ENCODE measurements at places on chromosomes 12 and 14.

DNA sequence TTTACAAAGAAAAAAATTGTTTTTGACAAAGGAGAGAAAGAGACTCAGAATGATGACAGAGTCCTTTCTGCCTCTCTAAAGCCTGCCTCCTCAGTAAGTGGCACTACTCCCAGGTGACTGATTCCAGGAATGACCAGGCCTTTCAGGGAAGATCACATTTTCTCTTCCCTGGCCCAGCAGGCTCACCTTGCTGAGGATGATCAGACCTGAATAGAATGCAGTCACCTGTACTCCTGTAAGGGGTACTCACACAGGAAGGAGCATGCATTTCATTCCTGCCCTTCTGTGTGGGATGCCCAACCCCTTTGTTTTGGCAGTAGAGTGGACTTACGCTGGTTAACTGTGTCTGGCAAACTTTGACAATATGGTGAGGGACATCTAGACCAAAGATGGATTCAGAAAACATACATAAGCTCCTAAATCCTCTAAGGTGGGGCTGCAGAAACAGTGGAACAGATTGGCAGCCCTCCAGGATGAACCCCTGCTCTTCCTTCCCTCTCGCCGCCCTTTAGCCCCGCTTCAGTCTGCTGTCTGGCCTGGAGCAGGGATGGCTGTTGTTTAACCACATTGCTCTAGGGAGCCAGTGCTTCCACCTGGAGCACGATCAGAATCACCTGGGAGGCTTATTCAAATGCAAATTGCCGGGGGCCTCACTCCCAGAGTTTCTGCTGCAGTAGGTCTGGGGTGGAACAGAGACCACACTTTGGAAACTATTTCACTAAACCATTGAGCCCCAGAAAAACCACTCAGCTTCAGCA is 29.8 kb downstream of the ERG28 start:
- DNase-seq = no peak

DNA sequence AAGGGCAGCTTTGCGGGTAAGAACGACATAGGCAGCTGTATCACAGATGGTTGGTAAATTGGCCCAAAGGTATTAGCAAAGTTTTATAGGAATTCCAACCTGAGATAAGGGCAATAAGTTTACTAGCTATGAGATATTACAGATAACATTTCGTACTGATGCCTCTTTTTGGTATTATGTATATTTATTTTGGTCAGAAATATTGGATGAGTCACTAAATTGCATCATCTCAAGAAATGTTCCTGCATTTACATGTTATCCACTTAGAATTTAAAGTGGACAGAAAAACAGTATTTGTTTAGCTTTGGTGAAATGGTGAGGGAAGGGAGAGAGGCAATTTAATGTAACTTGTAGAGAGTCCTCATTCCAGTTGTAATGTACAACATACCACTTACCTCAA is 65.1 kb upstream of the PZP start:
- no peak for DNase-seq

DNA sequence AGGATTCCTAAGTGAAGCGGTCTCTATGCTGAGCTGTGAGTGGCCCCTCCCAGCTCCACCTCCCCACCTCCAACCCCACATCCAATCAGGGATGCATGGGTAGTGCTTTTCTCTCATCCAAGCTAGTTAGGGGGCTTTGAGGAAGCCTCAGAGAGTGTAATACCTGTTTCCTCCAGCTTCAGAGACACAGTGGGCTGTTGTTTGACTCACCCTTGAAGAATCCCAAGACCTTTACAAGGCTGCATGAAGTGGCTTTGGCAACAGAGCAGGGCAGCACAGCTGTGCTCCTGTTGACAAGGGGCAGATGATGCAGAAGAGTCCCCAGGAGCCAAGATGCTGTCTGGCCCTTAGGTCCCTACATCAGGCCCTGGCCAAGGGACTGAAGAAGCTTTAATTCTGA is 27.1 kb upstream of the CLMN start:
- DNase-seq = no peak

GRCh38 chr12:109961201-109961600 is 35.0 kb downstream of the GIT2 start:
- DNase-seq = no peak

- no peak for DNase-seq
Observed at GRCh38 chr12:13270817-13271216, 74.3 kb downstream of the EMP1 start.

GRCh38 chr12:79934281-79935020 is 446 bp downstream of the PPP1R12A start:
- DNase-seq = peak; percentile 16

DNA sequence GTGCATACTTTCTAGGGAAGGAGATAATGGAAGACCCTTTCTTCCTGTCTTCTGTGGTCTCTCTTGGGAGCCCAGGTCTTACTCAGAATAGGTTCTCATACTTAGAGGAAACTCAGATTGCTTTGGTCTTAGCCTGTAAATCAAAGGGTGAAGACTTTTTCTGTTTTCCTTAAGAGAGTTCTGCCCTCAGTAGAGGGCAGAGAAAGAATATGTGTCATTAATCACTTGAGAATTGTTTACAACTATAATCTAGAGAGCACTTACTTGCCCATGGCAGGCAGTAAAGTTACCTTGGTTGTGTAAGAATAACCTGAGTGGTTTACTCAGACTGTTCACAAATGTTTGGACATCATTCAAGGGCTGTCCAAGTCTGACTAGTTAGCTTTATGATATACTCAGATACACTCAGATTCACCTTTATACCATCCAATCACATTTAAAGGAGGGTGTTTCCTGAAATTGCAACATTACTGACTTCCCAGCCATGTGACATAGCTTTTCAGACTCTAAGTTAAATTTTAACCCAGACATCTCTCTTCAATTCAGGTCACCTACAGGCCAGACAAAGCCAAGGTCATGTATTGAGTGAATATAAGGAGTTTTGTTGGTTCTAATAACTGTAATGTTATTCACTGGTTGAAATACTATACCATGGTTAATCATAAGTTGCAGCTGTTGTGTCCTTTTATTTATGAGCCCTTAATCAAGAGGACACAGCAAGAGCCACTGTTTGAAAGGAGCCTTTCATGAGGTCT is 372.2 kb downstream of the RAD51B start:
- DNase-seq = no peak

- DNase-seq = no peak
Observed at GRCh38 chr12:30106204-30106965, 322.6 kb upstream of the TMTC1 start.

DNA sequence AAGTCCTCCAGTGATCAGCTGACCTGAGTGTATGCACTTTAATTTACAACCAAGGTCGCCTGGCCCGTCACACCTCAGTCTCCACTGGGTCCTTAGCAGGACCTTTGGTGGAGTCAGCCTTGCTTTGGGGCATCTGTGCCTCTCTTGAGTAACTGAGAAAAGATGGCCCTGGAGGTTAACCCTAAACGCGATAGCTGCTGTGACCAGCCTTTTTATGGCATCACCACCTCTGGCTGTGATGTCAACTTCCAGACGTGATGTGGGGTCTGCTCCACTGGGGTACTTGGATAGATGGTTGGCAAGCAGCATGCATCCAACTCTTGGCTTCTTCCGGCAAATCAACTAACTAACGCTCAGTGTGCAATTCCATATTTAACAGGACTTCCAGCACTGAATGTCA is 122.8 kb upstream of the RTL1 start:
- DNase-seq = no peak

GRCh38 chr12:98955284-98955683 is 310.2 kb downstream of the APAF1 start:
- DNase-seq = no peak

DNA sequence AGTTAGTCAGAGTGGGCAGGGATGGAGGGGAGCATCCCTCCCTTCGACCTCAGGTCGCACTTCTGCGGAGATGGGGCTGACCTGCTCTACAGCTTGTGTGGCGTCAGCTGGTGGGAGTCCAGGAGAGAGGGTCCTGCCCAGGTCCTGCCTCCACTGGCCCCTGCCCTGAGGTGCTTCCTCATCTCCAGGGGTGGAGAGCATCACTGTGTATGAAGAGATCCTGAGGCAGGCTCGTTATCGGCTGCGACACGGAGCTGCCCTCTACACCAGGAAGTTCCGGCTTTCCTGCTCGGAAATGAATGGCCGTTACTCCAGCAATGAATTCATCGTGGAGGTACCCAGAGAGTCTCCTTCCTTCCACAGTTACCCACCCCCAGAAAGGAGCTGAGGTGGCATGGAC is 20.2 kb downstream of the CLSTN3 start:
- no peak for DNase-seq

DNA sequence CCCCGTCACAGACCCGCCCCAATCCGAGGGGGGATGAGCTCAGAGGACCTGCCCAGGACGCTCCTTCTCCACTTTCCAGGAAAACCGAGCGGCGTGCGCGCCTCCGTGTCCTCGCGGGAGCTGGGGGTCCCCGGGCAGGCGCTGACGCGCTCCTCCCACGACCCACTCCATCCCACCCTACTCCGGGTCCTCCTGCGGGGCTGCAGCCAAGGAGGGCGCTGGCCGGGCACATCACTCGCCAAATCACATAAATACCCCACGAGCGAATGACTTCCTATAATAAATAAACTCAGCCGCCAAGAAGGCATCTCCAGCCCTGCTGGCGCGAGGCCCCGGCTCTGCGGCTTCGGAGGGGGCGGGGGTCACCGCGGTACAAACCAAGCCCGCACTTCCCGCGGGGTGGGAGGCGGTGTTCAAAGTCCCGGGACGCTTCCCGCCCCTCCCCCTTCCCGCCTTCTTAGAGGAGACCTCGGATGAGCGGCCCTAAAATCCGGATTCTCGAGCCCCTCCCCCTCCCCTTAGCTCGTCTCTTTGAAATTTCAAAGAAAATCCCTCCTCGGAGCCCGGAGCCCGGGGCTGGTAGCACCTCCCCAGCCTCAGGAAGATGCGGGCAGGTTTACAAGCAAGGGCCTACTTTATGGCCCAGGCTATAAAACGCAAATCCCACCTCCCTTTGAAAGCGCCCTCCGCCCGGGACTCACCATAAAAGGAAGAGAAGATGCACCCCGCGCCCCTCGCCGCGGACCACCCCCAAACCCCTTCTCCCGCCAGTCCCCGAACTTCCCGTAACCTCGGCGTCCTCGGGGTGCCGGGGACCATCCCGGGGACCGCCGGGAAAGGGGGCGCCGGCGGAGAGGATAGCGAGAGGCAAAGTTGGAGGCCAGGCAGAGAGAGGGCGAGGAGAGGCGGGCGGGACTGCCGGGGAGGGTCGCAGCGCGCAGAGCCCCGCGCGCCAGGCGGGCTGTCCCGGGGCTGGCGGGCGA is 712 bp upstream of the FZD10 start:
- no peak for DNase-seq

All from activated CD8-positive, alpha-beta memory T cell treated with anti-CD3 and anti-CD28 coated beads for 48 hours (primary cell).